ENCODE measurements at places on chromosomes 1 and 21. TPM values are rescaled to one million over a fixed set of nuclear protein-coding genes. Genes with fewer than 3 reads are reported as not detected.

The OR2T27 gene
- not detected for total RNA-seq

The TESK2 gene
- total RNA-seq = 2.2 TPM

DNA sequence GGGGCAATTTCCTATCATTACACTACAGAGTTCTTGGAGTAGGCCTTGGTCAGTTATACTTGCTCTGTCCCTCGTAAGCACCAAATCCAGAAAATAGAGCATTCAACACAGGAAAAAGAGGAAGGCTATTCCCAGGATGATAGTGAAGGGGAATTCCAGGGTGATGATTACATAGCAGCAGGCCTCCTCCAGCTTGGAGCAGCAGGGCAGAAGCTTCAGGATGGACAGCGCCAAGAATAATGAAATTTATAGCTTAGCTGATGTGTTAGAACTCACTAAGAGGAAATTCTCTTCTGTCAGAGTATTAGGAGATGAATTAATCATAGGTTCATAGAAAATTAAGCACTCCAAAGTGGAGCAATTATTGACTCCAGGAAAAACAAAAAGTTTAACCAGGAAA, 10.8 kb upstream of the SMAP2 start:
- no peak for DNase-seq
- H3K4me3 ChIP-seq = no peak overlapping the region
- H3K4me1 ChIP-seq = no peaks in the 10 kb centered on the region
- no peaks in the 10 kb centered on the region for H3K27me3 ChIP-seq

DNA sequence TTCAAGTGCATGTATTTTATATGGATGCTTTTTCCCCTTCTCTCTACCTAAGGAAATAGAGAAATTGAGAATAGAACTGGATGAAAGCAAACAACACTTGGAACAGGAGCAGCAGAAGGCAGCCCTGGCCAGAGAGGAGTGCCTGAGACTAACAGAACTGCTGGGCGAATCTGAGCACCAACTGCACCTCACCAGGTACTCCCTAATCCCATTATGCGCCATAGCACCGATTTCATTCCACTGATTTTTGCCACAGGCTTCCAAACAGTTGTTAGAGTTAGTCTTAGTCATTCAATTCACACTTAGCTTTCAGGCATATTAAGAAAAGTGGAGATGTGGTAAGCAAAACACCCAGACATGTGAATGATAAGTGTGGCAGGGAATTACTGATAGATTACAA, 122.8 kb downstream of the SDCCAG8 start:
- H3K27ac ChIP-seq = no peak overlapping the region
- H3K4me1 ChIP-seq = no peaks in the 10 kb centered on the region
- no peak for DNase-seq

- H3K27me3 ChIP-seq = no peaks in the 10 kb centered on the region
- DNase-seq = no peak
- no peaks in the 10 kb centered on the region for H3K4me1 ChIP-seq
- no peak overlapping the region for H3K27ac ChIP-seq
Measured at GRCh38 chr1:153932156-153933131, 9.7 kb upstream of the GATAD2B start.

The RGS2 gene
- total RNA-seq = 164 TPM

- H3K36me3 ChIP-seq = no peaks in the 10 kb centered on the region
- no peak overlapping the region for H3K27ac ChIP-seq
- H3K4me3 ChIP-seq = no peak overlapping the region
- no peaks in the 10 kb centered on the region for H3K27me3 ChIP-seq
Measured at GRCh38 chr1:236718328-236718727, 32.0 kb downstream of the ACTN2 start.

DNA sequence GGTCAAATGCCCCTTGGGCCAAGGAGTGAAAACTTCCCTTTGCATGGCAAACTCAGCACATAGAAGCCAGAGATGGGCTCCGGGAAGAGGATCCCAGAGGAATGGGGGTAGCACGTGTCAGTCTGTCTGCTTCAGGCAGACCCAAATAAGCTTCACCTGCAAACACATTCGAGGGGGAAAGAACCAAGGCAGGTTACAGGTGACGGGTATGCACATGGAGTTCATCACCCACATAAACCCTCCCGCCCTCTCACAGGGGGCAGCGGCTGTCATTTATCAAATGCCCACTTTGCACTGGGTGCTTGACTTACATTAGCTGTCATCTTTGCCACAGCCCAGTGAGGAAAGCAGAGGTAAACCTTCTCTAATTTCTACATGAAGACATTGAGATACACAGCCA, 73.0 kb upstream of the TLR5 start:
- no peaks in the 10 kb centered on the region for H3K36me3 ChIP-seq
- no peaks in the 10 kb centered on the region for H3K27me3 ChIP-seq
- no peak for DNase-seq

DNA sequence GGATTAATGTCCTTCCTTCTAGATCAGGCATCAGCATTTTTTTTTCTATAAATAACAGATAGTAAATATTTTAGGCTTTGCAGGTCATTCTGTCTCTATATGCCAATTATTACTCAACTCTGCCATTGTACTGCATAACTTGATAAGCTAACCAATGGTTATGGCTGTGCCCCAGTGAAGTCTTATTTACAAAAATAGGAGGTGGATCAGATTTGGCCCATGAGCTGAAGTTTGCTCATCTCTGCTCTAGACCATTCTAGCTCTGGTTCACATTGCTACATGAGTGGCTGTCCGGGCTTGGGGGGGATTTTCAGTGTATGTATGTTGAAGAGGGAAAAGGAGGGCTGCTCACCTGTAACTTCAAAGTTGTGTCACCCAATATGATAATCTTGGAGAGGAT, 10.1 kb downstream of the RAB7B start:
- H3K27me3 ChIP-seq = no peaks in the 10 kb centered on the region
- no peak for DNase-seq
- H3K27ac ChIP-seq = no peak overlapping the region
- H3K4me1 ChIP-seq = no peaks in the 10 kb centered on the region

GRCh38 chr1:4612991-4613390, 41.4 kb upstream of the AJAP1 start:
- no peak overlapping the region for H3K4me3 ChIP-seq
- H3K27ac ChIP-seq = no peak overlapping the region
- no peaks in the 10 kb centered on the region for H3K27me3 ChIP-seq

DNA sequence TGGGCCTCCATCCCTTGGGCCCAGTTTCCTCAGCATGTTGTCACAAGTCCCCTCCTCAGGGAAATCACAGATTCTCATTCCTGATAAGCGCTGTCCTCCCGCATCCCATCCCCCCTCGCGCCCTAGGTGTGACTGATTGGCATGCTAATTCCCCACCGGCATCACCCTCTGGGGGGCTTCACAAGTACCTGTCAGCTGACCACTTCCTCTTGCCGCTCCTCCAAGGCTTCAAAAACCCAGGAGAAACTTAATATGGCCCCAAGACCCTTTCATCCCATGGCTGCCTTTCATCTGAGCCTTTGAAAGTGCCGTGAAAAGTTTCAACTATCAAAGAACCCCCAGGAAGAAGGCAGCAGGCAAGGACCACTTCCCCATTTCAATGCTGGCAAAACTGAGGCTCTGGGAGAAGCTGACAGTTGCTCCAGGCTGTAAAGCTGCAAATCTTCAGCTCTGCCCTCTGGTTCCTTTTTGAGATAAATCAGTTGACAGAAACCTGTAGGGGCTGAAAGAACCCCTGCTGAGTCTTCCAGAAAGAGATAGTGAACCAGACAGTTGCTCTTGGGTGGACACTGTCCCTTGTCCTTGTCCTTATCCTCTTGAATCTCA, 12.8 kb upstream of the MIXL1 start:
- no peak overlapping the region for H3K27ac ChIP-seq
- H3K4me3 ChIP-seq = no peak overlapping the region
- no peaks in the 10 kb centered on the region for H3K36me3 ChIP-seq
- DNase-seq = no peak
- H3K4me1 ChIP-seq = no peaks in the 10 kb centered on the region
